ENCODE measurements at places on chromosomes 5 and 9.

DNA sequence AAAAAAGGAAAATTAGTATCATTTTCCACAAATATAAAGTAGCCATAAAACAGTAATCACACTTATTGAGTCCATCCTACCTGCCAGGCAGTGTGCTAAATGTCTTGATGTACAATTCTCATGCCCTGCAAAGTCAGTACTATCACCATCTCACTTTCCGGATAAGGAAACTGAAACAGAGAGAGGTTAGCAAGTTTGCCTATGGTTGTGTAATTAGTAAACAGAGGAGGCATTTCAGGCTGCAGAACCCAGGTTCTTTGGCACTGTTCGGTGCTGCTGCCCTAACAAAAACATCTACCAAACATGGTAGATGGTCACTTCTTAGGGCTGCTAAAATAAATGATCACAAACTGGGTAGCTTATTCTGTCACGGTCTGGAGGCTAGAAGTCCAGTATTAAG is 22.6 kb downstream of the PLAC8L1 start:
- DNase-seq: no peak

- no peak for DNase-seq
These were observed 632.4 kb upstream of the TYRP1 start for GRCh38 chr9:12060811-12061210.

GRCh38 chr5:118775790-118776499 is 212.4 kb downstream of the DTWD2 start:
- DNase-seq: no peak

DNA sequence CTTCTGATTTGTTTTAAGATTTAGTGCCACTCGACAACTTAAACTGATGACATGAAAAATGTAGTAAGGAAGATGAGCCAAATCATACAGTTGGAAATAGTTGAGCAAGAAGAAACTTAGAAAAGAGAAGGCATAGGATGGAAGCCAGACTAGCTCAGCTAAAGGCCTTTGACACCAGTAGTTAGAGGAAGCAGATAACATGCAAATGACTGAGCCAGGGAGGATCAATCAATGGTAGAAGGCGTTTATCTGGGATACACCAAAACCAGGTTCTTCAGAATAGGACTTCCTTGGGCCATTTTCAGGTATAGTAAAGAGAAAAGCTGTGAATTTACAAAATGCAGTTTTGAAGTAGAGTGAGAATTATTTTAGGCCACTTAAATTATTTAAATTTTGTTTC is 3.2 kb downstream of the TDRD7 start:
- no peak for DNase-seq

DNA sequence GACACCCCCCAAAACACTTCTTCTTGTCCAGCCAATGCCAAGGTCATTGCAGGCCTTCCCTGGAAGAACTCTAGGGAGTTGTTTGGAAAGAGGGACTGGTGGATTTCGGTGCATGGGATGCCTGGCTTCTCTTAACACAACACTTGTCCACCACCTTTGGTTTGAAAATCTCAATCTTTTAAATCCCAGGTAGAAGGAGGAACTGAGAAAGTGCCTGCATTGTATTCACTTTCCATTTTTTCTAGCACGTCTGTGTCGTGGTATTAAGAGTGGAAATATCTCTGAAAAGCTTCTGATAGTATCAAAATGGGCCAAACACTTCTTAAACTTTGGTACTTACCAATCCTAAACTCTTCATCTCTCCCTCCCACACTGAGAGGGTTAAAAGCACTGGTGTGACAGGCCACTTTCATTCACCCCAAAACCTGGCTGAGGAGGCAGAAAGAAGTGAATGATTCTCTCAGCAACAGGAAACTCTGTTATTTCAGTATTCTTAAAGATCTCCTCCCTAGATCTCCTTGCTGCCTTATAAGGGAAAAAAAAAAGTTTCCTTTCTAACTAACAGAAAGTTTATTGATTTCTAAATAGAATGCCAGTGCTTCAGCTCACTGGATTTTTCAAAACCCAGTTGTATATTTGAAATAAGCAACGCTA is 3.9 kb upstream of the NFIB start:
- no peak for DNase-seq

GRCh38 chr5:91639744-91640143 is 256.6 kb upstream of the ARRDC3 start:
- DNase-seq: no peak

DNA sequence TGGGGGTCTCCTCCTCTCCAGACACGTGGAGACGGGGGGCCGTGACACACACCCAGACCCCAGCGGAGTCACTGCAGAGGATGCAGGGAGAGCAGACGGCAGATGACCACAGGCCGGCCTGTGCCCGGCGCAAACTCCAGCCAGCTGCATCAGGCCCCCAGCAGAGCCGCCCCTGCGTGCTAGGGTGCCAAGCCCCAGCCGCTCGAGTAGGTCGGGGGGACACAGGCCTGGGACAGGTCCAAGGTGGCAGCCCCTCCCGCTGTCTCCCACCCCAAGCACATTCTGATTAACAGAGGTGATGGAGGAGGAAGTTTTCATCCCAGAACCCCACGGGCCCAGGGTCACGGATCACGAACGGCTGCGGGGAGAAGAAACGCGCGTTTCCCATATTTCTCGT is 14.4 kb downstream of the NACC2 start:
- DNase-seq: no peak

- DNase-seq: no peak
These were observed 147.8 kb downstream of the NNT start for GRCh38 chr5:43750809-43751208.

DNA sequence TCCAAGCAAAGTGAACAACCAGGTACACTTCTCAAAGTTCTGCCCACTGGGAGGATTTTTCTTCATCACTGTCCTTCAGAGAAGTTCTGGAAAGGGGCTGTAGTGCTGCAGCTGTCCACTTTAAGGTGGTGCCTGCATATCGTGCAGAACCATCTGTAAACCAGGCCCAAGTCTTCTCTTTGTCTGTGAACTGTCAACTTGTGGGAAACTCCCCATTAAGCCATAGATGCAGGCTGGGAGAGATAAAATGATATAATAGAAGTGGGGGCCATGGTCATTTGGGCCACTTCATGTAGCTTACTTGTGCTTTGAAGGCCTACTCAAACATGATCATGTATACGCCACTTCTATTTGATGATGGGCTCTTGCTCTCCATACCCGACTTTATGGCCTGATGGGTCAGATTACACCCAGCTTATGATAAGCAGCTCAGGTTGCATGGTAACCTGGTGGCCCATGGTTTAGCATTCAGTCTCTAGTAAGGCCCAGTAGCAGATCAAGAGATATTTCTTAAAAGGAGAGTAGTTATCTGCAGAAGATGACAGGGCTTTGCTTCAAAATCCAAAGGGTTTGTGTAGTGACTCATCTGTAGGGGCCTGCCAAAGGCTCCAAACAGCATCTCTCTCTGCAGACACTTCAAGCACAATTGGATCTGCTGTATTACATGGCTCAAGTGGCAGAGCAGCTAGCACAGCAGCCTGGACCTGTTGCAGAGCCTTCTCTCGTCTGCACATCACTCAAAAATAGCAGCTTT is 15.7 kb upstream of the BTF3 start:
- no peak for DNase-seq

DNA sequence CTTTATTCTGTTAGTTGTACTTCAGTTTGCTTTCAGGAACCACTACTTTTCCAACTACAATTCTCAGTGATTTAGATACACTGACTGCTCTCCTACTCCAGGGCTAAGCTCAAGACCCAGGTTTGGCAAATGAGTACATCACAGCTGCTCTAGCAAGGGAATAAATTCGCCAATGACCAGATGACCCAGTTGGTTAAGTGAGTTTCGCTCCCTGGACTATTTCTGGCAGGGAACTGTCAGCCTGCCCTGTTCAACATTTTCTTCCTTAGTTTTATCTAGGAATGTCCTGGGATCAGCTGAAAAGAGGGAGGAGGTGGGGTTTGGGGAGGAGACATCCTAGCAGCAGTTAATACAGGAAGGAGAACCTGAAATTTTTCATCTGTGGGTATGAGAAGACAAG is 6.4 kb upstream of the STARD4 start:
- DNase-seq: no peak

DNA sequence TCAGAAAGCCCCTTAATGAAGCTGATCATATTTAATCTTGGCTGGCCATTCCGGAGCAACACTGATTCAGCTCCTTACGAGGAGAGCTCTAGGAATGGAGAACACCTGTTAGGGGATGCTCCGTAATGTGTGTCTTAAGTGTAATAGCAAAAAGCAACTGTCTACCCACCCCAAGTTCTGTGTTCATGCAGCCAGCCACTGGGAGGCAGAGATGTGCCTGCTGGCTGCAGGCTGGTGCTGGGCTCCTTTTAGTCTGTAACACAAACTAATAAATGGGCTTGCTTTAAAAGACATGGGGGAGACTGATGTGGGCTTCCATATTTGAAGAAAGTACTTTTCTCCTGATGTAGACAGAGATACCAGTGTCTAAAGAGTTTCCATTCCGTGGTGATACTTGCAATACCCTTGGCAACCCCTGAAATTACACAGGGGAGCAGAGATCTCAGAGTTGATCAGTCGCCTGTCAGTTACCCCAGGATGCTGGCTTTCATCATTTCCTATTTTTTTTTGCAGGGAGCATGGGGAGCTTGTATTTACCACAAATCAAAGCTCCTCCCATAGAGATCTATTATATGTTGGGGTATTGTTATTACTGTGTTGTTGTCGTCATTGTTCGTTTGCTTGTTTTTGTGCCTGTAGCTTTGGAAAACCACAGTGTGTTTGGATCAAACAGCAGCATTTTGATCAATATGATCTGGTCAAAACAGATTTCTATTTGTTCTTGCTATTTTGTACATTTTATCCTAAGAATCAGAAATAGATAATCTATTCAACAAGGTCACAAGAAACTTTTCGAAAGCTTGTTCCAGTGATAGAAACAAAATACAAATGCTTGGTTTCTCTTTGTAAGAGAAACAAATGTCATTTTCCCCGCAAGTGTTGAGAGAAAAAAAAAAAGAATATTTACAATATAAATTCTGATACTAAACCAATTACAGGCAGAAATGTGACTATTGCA is 65.8 kb downstream of the MTX3 start:
- no peak for DNase-seq

DNA sequence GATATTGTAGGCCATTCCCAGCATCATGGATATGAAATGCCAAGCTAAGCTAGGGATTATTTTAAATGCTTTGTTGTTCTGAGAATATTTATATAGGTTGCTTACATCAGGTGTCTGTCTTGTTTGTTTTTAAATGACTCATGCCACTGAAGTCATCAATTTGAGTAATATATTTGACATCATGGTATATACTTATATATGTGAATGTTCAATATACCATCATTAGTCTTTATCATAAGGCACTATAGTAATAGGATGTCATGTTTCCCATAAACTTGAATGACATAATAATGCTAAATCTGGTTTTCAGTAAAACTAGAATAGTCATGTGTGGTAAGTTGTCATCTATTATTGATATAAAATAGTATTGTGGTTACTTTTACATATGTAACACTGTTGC is 13.1 kb downstream of the C9orf85 start:
- DNase-seq: no peak

DNA sequence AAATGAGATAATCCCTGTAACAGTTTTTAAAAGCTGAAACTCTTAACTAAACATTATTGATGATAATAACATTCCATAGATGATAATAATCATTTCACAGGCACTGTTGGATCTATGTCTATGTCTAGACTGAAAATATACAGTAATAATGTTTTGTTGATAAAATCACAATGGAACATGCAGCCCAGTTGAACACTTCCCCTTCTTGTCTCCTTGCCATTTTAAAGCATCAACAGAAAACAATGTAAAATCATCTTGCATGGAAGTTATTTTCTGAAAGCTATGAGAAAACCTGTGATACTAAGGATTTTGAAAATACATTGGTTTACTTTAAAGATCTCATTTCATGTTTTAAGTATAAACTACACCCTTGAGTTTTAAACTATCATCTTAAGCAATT is 1.9 kb downstream of the GAPT start:
- no peak for DNase-seq

DNA sequence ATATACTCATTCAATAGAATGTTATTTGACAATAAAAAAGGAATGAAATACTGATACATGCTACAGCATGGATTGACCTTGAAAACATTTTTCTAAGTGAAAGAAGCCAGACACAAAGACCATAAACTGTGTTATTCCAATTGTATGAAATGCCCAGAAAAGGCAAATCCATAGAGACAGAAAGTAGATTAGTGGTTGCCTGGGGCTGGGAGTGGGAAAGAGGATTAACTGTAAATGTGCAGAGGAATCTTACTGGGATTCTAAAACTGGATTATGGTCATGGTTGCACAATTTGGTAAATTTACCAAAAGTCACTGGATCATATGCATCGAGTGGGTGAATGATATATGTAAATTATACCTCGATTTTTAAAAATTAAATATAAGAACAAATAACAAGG is 88.1 kb downstream of the GLIS3 start:
- no peak for DNase-seq

DNA sequence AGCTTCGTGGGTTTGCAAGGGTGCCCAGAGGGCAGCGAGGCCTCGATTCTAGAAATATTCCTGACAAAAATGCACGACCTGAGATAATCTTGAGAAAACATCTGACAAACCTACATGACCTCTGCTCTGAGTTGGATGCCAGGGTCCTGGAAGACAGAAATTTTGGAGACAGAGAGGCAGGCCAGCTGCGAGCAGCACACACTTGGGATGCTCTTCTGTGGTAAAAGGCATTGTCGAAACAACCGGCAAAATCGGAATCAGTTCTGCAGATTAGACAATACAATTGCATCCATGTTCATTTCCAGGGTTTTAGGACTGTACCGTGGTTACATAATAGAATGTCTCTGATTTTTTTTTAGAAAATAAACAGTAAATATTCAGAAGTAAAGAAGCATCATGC is 74.2 kb downstream of the GADD45G start:
- no peak for DNase-seq

DNA sequence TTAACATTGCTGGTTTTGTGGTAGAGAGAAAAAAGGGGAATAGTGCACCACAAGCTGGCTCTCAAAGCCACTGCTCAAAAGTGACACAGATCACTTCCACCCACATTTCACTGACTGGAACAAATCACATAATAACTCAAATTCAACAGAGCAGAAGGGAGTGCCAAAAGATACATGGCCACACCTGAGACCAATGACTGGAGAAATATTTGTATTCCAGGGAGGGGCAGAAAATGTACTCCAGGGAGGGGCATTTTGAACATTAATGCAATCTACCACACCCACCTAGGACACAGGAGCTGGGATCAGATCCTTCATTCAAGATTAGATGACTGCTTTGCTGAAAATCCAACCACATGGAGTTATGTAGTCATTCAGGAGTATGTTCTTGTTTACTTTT is 44.8 kb upstream of the ALDOB start:
- no peak for DNase-seq

GRCh38 chr9:137349471-137350033 is 47.5 kb upstream of the NRARP start:
- no peak for DNase-seq

- DNase-seq: no peak
These were observed 58.1 kb downstream of the LRSAM1 start for GRCh38 chr9:127509261-127509954.
